ENCODE measurements at places on chromosomes 6 and 20. TPM values are rescaled to one million over a fixed set of nuclear protein-coding genes. Genes with fewer than 3 reads are reported as not detected.

DNA sequence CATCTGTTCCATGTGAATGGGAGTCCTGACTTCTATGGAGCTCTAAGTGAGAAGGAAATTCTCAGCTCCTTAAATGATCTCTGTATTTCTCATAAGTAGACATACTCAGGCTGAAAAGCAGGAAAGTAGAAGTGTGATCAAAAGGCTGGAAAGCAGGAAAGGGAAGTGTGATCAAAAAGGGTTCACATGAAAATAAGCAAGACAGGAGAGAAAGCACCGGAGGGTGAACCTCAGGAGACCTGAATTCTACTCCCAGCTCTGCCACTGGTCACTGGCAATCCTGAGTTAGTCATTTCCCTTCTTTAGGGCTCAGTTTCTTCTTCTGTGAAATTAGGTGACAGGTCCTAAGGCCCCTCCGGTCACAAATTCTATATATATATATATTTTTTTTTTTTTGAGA lies 55.5 kb upstream of the TRERF1 start:
- no peak for DNase-seq

ABHD16B gene
- not detected for total RNA-seq

- no peak for DNase-seq
These were observed 134.7 kb downstream of the RCAN2 start for GRCh38 chr6:46356543-46356942.

DNA sequence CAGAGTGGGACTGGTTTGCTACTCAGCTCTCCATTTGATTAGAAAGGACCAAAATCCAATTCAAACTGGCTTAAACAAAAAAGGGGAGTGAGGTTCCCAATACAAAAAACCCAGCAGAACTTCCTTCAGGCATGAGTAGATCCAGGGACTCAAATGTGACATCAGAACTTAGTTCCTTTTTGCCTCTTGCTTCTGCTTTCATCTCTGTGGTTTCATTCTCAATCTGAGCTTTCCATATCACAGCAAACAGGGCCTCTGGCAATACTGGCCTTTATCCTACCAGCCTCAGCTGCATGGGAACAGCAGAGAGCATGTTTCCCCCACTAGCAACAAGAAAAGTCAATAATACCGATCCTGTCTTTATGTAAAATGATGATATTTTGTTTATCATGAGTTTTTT lies 28.6 kb upstream of the PRELID3B start:
- no peak for DNase-seq

NRN1 gene
- 34.5 TPM for total RNA-seq

IRF4 gene
- total RNA-seq: not detected

- DNase-seq: no peak
These were observed 186.6 kb downstream of the MOXD1 start for GRCh38 chr6:132214716-132215115.

PACSIN1 gene
- total RNA-seq: not detected

DNA sequence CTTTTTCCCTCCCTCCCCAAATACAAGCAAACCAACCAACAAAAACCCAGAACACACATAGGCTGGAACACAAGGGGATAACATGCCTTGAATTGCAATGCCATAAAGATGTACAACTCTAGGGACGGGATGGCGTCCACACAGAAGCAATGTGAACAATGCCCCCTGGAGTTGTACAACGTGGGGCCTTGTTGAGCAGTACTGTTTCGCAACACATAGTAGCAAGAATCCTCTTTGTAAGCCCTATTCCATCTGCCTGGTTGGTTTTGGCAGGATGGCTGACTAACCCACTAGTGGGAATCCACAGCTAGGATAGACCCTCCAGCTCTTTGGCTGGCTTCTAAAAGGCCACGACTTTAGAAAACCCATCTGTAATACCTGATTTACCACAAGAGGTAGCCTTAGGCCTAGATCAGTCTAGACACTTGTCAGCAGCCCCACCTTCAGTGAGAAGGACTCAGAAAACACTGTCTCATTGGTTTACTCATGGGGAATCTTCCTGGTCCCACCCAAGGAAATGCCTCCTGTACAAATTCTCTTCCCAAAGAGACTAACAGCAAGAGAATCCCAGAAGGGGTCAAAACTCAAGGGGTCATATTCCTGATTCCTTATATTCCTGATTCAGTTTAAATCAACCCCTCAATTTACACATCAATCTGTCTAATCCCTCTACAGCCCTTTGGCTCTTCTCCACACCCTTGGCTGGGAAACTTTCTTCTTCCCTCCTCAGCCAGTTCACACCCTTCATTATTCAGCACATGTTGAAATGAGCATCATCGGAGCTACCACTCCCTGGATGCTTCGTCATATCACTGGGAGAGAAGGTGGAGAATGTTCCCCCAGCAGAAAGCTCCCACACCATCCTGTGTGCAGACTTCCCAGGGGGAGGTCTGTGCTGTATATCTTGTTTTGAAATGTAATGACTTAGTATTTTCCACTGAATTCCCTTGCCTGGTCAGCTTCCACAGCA lies 622.4 kb upstream of the FLRT3 start:
- DNase-seq: no peak

EYA2 gene
- total RNA-seq: not detected

CDH4 gene
- total RNA-seq: 11.9 TPM

GRCh38 chr6:37584654-37585522 lies 85.2 kb upstream of the CCDC167 start:
- no peak for DNase-seq

- DNase-seq: peak; percentile 67
These were observed 166.4 kb upstream of the PRND start for GRCh38 chr20:4555188-4555890.

GRCh38 chr6:42821846-42822245 lies 40.0 kb downstream of the BICRAL start:
- DNase-seq: no peak

- DNase-seq: peak; percentile 61
These were observed 2.6 kb downstream of the ASF1A start for GRCh38 chr6:118896339-118897136.

Data from glomerular endothelial cell (primary cell).